HuH-7 (cell line): ENCODE measurements at places on chromosomes 5 and 9.

DNA sequence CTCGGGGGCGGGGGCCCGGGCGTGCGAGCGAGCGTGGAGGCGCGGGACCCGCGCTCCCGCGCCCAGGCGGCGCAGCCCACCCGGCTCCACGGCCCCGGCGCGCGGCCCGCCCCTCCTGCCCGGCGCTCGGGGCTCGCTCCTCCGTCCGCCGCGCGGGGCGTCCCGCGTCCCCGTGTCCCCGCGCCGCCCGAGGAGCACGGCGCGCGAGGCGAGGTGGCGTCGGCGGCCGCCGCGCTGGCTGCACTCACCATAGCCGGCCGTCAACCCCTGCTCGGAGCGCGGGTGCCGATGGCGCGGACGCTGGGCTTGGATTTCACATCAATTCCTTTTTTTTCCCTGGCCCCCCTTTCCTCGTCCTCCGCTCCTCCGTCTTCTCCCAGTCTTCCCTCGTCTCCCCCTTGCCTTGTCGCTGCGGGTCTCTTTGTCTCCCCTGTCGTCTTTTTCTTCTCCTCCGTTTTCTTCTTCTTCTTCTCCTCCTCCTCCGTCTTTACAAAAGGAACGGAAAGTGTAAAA lies 494 bp downstream of the PTCH1 start:
- no peak for DNase-seq

DNA sequence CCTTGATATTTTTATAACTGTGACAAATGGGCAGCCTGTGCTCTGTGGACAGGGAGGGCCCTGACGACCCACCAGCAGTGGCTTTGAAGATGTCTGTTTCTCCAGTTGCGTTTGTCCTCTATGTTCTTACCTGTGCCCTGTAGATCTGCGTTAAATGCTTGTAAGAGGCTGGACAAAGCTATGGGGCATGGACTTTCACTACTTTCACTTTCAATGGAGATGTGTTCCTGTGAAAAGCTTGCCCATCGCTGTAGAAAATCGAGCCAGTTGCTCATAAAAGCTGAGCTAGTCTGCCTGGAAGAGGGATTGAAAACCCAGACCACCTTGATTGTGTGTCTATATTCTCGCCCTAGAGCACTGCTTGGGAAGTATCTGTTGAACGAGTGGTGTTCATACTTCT lies 74.1 kb downstream of the PSAT1 start:
- no peak for DNase-seq

GRCh38 chr5:180099733-180100611 lies 28.4 kb upstream of the RNF130 start:
- no peak for DNase-seq

GRCh38 chr9:95077766-95078370 lies 239.6 kb downstream of the FANCC start:
- DNase-seq = no peak

GRCh38 chr5:180601591-180602480 lies 10.5 kb upstream of the SCGB3A1 start:
- no peak for DNase-seq

DNA sequence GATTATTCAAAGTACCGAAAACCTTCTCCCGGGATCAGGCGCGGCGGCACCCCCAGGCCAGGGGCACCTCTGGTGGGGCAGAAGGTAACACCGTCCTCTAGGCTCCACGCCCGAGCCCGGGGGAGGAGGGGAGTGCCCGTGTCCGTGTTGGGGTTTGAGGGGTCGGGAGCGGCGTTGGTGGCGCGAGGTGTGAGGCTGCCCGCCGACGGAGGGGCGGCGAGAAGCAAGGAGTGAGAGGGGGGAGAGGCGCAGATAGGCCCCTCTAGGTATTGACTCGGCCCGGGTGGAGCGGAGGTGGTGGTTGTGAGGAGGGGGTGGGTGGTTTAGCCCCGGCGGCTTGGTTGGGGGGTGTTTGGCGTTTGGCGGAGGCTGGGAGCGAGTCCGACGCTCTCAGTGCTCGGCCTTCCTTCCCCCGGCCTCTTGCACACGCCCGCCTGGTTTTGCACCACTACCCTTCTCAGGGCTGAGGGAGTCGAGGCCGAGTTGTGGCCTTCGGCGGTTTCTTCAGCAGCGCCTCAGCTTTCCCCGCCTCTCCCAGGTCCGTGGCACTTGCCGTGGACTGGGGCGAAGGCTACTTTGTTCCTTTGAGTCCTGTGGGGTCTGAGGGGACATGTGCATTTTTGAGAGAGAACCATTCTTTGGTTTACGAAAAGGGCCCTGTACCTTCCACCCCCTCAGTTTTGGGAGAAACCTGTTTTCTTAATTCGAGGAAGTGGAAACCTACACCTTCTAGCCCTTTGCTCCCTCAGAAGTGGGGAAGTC lies 450 bp downstream of the GPBP1 start:
- no peak for DNase-seq

DNA sequence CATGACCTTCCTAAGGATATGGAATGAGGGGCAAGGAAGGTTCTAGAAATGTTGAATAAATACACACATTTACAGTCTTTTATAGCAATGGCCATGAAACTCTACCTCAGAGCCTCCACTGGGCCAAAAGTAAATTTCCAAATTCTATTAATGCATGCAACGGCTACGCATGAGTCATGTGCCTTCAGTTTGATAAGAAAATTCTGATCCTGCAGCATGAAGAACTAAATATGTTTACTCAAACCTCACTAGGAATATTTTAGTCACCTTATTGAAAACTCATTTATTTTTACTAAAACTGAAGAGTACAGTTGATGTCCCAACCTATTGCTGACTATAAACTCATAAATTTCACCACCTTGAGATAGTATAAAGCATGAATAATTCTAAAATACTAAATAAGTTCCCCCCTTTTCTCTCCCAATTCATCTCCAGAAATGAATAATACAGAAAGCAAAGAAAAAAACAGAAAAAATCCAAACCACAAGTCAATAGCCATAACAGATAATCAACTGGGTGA lies 92.4 kb downstream of the GNAQ start:
- DNase-seq = no peak

DNA sequence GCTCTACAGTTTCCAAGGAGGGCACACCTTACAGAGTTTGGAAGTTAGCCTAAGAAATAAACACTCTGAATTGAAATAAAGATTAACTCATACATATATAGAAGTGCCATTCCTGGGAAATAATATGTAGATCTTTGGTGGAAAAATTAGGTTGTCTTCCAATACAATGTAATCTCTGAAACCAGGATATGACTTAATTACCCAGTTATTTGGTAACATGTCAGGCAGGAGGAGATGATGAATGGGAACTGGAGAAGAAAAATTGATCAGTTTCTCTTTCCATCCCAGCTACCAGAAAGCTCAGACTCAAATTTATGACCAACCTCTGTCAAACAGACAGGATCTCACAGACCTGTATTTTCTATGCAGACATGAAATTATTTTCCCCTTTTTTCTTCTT lies 215.2 kb upstream of the SNX2 start:
- no peak for DNase-seq

DNA sequence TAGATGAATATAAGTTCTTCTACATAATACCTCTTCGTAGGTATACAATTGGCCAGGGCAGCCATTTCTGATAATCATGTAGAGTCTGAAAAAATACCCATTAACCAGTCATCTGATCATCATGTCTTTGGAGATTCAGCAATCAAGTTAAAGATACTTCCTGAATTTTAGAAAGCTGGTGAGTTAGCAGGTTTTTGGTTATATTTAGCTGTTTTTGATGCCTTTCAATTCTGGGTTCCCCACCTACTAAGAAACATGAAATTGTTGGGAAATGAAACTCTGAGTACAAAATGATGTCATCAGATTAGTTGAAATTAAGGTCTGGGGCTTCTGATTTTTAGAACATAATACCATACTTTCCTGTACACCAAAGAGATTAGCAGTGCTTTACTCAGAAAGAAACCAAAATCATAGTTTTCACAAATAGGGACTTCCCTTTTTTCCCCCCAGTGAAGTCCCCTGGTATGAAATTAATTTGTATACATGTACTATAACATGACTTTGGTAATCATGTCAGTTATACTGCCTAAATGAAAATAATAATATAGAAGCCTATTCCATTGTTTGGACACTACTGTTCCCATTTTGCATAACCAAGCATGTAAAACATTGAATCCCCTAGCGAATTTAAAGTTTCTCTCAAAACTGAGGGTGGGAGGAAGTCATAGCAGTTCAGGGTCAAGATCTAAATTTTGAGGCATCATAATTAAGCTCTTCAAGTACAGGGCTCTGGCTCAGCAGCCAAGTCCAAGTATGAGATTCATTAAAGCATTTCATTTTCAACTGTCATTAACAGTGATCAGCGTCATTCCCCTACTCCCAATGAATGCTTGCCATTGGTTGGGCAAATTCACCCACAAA lies 17.9 kb downstream of the PRLR start:
- no peak for DNase-seq

DNA sequence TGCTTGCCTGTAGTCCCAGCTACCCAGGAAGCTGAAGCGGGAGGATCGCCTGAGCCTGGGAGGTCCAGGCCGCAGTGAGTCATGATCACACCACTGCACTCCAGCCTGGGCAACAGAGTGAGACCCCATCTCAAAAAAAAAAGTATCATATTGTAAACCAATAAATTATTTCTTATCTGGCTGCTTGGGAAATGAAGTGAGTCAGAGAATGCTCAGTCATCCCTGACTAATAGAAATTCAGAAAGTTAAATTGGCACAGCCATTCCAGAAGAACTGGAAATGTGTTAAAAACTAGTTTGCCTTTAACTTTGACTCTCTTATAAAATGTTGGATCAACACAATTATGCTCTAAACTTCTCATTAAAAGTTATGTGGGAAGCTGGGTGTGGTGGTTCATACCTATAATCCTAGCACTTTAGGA lies 9.8 kb upstream of the GNE start:
- no peak for DNase-seq

GRCh38 chr5:62489471-62489870 lies 76.9 kb downstream of the IPO11 start:
- DNase-seq = no peak

DNA sequence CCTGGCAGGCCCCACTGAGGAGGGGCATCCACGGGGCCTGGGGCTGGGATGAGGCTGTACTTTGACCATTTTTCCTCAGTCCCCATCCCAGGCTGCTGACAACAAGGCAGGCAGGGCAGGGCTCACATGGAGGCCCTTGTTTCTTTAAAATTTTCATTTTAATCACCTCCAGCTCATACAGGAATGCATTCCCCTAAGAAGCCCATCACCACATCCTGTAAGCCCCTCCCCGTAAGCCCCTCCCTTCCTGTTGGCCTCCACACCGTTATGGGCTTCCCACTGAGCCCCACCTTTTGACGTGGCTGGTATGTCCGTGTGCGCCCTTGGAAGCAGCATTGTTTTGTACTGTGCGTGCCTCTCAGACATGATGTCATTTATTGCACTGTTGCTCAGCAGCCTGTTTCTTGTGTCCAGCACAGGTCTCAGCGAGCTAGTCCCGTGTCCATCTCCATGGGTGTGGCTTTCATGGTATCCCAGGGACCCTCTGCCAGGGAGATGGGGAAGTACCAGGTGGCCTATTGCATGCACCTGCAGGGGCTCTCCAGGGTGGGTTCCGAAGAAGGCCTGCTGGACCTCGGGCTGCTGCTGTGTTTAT lies 22.4 kb downstream of the PHF2 start:
- DNase-seq = no peak

- DNase-seq = no peak
Observed at GRCh38 chr9:89531766-89532165, 33.9 kb upstream of the SEMA4D start.

DNA sequence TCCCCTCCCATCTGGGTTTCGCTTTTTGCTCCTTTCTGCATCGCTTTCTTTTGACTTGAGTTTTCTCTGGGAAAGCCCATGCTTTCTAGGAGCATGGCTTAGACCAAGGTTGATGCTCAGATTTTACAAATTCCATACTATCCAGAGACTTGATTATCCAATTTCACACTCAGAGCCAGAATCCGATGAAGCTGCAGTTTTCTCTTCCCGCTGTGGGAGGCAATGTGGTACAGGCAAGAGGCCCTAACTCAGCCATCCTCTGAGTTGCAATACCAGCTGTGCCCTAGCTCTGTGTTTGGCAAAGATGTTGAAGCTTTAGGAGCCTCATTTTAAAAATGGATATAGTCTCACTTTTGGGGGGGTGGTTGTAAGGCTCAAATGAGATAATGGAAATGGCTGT lies 85.1 kb downstream of the BRINP1 start:
- peak; percentile 15 for DNase-seq

- no peak for DNase-seq
Observed at GRCh38 chr5:148619484-148619883, 34.8 kb downstream of the HTR4 start.

- DNase-seq = no peak
Observed at GRCh38 chr5:52863715-52864290, 76.1 kb downstream of the ITGA1 start.

- peak; percentile 93 for DNase-seq
Observed at GRCh38 chr9:136625101-136626065, 37.3 kb upstream of the EGFL7 start.

DNA sequence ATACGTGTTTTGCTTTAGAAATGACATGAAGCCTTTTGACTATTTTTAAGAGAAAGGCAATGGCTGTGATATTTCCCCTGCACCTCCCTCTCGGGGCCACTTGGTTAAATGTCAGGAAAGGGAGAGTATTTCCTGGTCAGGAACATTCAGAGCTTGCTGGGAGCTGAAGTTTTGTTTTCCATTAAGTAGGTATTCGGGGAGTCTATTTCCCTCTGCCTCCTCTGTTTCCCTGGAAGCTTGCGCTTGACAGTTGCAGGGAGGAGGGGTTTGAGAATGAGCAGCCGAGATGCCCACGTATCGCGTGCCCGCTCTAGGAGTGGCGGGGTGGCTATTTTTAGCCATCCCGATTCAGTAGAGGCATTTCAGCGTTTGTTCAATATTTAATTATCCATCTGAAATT lies 6.7 kb downstream of the DAB2IP start:
- DNase-seq = no peak

- DNase-seq = no peak
Observed at GRCh38 chr9:92360083-92360482, 34.3 kb downstream of the CENPP start.

- DNase-seq = no peak
Observed at GRCh38 chr9:105141146-105141975, 103.1 kb upstream of the SLC44A1 start.

GRCh38 chr9:3980212-3980611 lies 319.7 kb downstream of the GLIS3 start:
- no peak for DNase-seq

- DNase-seq = no peak
Observed at GRCh38 chr5:10434392-10434791, 7.3 kb upstream of the ROPN1L start.

- DNase-seq = no peak
Observed at GRCh38 chr9:132372177-132373095, 17.6 kb upstream of the SETX start.

- DNase-seq = no peak
Observed at GRCh38 chr5:146867996-146868708, 10.4 kb downstream of the PPP2R2B start.
